ENCODE measurements at places on chromosomes 7 and 10.
A peak's percentile ranks its signal among the peaks of the same experiment; 100 is the strongest.

DNA sequence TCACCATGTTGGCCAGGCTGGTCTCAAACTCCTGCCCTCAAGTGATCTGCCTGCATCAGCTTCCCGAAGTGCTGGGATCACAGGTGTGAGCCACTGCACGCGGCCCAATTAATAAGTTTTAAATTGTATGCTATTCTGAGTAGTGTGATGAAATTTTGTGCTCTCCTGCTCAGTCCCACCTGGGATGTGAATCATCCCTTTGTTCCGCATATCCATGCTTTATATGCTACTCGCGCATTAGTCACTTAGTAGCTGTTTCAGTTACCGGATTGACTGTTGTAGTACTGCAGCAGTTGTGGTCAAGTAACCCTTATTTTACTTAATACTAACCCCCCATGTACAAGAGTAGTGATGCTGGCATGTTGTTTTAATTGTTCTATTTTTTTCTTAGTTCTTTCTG lies 47.3 kb upstream of the OIT3 start:
- peak; percentile 89 for DNase-seq

DNA sequence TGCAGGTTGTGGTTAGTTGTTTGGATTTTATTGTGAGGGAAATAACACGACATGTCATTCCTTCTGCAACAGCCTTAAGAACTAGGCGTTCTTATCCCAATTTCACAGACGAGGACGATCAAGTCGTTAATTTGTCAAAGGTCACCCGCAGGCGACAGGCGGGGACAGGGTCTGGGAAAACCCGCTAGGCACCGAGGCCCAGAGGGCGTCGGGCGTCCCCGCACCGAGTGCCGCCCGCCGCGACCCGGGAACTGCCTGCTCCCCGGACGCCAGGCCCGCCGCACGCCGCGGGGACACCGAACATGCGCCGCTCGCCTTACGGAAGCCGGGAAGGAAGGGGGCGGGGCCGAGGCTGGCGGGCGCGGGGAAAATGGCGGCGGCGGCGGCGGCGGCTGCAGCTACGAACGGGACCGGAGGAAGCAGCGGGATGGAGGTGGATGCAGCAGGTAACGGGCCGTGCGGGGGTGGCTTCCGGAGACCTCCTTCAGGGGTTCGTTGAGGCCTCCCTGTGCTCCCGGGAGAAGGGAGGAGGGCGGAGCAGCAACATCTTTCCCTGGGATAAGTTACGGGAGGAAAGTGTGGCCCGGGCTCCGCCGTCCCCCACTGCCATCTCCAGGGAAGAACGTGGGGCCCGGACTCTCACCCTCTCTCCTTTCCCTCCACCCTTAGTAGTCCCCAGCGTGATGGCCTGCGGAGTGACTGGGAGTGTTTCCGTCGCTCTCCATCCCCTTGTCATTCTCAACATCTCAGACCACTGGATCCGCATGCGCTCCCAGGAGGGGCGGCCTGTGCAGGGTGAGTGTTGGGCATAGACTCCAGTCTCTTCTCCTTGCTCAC lies at the start of gene COPS6:
TSS of gene COPS6 (plus strand) at position 349 of the 837 bp plus-strand sequence. CDS start at position 371, 22 bp downstream.
- peak; percentile 73 for DNase-seq

GRCh38 chr10:62183442-62183841 lies 85.2 kb downstream of the RTKN2 start:
- DNase-seq: no peak

- peak; percentile 46 for DNase-seq
Observed at GRCh38 chr10:132411561-132412253, 14.7 kb downstream of the PWWP2B start.

DNA sequence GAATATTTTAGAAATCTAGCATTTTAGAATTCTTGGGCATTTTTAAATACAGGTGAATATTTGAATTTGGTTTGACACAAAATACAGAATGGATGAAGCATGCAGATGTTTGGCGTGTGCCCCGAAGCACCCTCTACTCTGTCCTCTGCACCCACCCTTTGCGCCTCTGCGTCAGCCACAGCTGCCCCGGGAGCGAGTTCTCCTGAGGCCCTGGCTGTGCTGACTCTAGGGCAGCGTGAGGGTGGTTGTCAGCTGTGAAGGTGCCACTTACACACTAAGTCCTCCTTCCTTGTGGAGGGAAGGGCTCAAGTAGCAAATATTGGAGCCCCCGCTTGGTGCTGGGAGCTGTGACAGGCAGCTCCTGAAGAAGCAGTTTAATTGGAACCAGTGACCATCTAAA lies 48.4 kb downstream of the DAGLB start:
- DNase-seq: no peak

GRCh38 chr7:41696323-41696916 lies 6.5 kb downstream of the INHBA start:
- peak; percentile 84 for DNase-seq

DNA sequence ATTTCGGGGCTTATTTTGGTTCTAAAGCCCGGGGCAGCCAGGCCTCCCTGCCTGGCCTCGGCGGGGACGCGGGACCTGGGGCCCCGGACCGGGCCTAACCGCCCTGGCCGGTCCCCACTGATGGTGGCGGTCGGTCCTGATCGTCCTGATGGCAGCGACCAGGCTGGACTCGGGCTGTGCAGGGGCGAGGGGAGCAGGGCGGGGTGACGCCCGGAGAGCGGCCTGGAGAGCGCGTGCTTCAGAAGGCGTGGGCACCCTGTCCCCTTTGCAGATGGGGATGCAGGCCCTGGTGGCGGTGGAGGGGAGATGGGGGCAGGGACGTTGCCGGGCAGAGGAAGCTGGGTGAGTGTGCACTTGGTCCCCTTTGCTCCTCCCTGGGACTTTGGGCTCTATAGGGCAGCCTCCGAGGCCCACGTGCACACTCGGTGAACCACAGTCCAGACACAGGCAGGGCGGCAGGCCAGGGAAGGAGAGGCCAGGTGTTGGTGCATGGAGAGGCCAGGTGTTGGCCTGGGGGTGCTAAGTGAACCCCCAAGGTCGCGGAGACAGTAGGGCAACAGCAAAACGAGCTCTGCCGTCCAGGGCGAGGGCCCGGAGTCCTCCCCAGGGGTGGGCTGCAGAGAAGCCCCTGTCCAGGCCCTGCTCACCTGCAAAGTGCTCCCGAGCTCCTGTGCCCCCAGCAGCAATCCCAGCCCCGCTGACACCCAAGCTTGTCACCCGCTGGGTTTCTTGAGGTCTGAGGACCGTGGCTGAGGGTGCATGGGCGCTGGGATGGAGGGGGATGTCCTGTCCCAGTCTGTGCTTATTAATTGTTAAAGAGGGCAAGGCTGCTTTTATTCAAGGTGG lies 42.4 kb upstream of the FAM20C start:
- no peak for DNase-seq

GRCh38 chr10:102117391-102118159 lies 2.6 kb downstream of the LDB1 start:
- DNase-seq: peak; percentile 62

- DNase-seq: peak; percentile 36
Observed at GRCh38 chr10:45418849-45419675, 45.0 kb downstream of the ALOX5 start.

- DNase-seq: no peak
Observed at GRCh38 chr10:126838316-126838715, 66.9 kb upstream of the DOCK1 start.

DNA sequence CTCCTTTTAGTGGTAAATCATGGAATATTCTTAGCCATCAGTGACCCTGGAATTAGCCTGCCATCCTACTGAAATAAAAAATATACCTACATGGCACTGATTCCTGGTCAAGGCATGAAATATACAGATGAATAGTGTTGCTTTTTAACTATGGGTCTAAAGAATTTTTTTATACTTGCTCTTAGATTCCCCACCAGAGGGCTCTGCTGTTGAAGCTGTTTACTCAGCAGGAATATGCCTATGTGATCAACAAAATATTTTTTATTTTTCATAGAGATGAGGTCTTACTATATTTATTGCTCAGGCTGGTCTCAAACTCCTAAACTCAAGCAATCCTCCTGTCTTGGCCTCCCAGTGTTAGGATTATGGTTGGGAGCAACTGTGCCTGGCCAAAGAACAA lies 13.5 kb downstream of the ZC3HC1 start:
- peak; percentile 22 for DNase-seq

DNA sequence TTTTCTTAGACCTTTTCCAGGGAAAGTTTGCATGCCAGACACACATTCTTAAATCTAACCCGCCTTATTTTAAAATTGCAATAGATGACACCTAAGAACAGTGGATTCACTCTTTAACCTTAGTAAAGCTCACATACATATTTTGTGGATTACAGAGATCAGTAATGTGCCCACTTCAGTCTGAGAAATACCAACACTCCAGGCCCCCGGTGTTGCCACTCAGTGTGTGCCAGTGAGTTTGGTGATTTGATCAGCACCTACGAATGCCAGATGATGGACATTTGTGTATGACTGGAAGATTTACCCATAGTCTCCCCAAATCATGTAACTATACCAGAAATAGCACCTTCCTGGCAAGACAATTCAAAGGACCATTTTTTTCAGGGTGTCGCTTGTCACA lies 2.6 kb downstream of the LRRN3 start:
- DNase-seq: no peak

DNA sequence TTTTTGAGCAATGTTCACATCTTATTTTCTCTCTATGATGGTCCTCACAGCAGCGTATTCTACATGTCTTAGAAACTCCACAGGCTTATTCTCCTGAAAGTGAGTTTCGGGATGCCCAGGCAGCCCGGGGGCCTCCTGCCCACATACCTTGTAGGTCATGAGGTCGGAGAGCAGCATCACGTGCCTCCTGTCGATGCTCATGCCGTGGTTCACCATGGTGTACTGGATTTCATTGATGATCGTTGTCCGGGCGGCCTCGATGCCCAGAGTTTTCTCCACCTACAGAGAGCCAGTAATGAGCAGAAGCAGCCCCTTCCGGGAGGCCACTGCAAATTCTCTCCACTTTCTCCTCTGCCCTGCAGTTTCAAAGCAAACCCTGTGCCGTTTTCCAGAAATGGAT lies 48.0 kb downstream of the POLR3A start:
- DNase-seq: no peak

Data from iris pigment epithelial cell (primary cell).